ENCODE measurements at places on chromosomes 3 and 15.

GRCh38 chr15:50051811-50052419, 67.1 kb downstream of the ATP8B4 start:
- DNase-seq, result no peak

- DNase-seq, result no peak
These were observed 41.2 kb upstream of the TJP1 start for GRCh38 chr15:29863438-29863837.

DNA sequence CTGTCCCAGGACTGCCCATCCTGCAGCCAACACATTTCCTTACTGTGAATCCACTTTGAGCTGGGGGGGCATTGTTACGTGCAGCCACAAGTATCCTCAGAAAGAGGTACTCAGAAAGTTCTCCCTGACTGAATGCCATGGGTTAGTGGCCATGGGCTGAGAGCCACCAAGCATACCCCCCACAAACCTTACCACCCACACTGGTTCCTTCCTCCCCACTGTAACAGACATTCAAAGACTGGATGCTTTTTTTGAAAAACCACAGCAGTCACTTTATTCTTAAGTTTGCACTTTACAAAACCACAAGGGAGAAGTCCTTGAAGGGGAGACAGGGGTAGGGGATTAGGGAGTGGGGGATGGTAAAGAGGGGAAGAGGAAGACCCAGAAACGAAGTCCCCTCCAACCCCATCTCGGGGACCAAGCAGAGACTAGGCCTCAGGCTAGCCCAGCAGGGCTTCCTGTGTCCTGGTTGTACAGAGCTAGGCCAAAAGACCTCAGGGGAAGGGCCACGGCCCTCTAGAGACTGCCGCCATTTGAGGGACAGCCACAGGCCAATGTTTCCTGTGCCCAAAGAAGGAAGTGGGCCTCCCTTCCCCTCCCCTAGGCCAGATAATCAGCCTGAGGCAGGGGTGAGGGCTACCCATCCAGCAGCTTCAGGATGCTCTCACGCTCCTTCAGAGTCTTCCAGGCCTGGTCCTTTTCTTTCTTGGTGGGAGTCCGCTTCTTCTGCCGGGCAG, 10.1 kb upstream of the CAMK1 start:
- no peak for DNase-seq

DNA sequence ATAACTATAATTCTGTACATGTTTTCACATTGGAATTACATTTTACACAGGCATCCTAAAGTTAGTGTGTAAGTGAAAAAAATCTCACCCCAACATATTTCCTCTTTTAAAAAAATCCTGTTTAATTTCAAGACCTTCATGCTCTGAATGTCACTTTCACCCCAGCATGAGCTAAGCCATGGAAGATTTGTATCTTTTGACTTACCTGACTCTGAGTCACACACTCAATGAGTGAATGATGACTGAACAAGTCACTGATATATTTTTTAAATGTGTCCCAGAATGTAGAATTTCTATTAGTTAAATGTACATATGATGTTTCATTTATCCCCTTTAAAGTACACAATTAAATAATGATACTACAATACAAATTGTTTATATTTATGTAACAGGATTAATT, 199.9 kb upstream of the RBMS3 start:
- DNase-seq, result no peak

- no peak for DNase-seq
These were observed 221.6 kb upstream of the NR2E3 start for GRCh38 chr15:71588746-71589145.

DNA sequence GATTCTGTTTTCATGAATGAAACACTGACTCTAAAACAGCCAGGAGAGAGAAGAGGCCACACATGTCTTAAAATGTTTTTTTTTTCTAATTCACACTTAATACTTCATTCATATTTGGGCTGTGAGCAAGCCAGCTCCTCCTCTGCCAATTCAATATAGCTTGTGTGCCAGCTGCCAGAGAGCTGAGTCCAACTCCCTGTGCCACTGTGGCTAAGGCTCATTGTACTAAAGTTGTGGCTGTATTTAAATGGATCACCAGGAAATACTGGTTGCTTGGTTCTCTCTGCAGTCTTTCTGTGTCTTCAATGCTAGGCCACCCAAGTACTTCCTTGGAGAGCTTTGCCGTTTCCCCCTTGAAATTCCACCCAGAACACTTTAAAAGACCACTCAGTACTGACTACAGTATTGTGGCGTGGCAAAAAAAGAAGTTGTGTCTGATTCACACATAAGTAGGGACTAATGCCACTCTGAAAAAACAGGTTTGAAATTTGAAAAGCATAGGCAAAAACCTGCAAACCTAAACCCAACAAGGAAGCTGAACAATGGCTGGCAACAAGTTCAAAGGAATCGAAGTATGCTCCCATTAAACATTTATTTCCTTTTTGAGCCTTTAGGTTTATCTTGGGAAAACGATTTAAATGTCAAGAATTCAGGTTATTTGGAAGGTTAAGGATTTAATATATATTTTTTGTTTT, 524.7 kb downstream of the DIPK2A start:
- no peak for DNase-seq

DNA sequence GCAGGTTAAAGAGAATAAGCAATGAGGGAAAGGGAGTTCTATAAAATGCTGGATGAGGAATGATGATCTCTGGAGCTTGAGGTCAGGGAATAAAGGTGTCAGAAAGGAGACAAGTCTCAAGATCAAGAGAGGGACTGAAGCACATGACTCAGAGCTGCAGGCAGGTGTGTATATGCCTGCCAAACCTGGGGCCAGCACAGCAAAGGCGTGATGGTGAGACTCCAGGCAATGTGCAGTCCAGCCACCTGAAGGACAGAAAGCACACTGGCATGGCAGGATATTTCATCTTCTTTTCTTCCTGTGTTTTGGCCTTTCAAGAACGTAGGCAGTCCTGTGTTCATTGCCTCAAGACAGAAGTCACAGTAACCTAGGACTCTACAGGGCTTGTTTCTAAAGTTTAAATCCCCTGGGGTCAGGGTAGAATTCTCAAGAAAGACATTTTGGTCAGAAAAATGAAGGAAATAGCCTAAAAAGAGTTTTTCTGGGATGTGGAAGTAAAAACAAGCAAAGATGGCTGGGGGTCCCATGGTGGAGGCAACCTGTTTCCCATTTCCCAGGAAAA, 55.5 kb upstream of the TOPAZ1 start:
- no peak for DNase-seq

DNA sequence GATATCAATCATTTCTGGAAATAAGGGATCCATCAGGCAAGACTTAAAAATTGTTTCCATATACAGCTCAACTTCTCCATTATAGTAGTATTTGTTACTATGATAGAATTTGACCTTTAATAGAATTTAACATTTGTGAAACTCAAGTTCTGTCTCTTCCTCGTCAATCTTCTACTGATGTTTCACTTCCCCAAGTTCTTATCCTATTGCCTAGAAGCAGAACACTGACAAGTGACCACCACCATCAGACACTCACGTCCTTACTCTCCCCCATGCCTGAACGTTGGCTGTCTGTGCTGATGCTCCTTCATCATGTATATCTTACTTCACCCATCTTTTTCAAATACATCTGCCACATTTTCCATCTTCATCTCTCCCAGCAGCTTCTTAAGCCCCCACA, 26.6 kb upstream of the TAFA4 start:
- DNase-seq, result no peak

DNA sequence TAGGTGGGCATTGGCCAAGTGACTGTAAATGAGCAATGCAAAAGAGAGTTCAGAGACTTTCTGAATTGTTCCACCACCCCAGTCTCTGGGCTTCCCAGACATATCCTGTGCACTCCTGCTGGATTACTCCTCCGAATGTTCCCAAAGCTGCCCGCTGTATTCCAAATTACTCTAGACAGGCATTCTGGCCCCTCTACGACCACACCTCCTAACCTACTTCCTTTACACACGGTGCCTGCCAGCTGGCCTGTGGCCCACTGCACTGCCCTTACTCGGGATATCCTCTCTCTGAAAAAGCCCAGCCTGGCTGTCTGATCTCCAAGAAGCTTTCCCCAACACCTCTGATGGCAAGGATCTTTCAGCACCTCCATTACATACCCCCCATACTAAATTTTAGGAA, 66.6 kb downstream of the DUT start:
- DNase-seq, result no peak

DNA sequence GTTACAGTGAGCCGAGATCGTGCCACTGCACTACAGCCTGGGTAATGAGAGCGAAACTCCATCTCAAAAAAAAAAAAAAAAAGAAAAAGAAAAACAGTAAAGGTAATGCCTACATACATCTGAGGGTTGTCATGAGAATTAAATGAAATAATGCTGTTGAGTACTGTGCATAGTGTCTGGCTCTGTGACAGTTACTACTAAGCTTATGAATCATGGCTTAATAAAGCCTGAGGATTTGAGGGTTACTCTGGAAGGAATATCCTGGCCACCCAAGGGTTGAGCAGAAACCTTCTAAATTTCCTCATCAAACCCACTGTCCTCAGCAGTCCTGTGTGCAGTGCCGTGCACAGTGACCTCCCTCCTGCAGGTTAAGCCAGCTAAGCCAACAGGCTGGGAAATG, 26.8 kb upstream of the ELP6 start:
- no peak for DNase-seq

DNA sequence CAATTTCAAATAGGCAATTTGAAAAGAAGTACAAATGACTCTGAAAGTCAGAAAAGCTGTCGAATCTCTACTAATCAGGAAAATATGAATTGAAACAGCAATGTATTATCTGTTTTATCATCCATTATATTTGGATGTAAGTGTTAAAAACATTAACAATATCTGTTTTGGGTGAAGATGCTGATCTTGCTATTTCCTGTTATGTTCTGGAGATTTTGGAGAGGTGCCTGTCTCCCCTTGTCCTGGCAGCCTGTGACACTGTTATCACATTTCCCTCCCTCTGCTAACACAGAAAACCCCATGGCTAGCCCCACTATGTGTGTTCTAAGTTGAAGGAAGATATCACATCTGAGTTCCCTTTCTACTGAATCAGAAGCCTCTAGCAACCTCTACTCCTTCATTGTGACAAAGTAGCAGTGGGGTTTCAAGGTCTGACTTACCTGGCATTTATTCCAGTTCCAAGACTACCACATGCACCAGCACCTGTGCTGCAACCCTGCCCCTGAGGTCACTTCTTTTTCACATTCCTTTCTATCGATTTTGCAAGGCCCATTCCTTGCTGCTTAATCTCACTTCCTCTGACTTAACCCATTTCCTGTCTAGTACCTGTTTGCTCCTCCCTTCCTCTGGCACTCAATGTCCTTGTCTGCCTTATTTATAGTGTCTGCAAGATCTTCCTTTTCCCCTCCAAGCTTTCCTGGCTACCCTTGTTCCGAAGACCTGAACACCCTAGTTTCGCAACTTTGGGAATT, 95.5 kb upstream of the COL8A1 start:
- no peak for DNase-seq

GRCh38 chr15:69476704-69477473, 24.3 kb downstream of the RPLP1 start:
- DNase-seq, result no peak

GRCh38 chr3:173825730-173826129, 428.2 kb downstream of the NLGN1 start:
- no peak for DNase-seq

GRCh38 chr3:23760325-23760724, 45.4 kb upstream of the UBE2E1 start:
- DNase-seq, result no peak

GRCh38 chr3:140216249-140216648, 281.3 kb downstream of the CLSTN2 start:
- DNase-seq, result no peak

- no peak for DNase-seq
These were observed 620.3 kb upstream of the AGTR1 start for GRCh38 chr3:148077318-148077923.

DNA sequence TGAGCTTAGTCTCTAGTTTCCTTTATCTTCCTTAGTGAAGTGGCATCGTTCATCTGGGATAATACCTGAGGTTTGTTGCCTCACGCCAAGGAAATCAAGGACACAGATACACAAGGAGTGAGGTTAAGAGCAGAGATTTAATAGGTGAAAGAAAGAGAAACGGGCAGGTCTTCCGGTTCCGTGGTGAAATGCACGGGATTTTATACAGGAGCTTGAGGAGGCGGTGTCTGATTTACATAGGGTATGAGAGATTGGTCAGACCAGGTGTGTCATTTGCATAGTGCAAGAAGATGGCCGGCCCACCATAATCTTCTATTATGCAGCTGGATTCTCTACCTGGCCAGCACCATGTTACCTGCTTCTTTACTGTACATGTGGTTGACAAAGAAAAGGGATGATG, 17.2 kb downstream of the ARRDC4 start:
- DNase-seq, result no peak

DNA sequence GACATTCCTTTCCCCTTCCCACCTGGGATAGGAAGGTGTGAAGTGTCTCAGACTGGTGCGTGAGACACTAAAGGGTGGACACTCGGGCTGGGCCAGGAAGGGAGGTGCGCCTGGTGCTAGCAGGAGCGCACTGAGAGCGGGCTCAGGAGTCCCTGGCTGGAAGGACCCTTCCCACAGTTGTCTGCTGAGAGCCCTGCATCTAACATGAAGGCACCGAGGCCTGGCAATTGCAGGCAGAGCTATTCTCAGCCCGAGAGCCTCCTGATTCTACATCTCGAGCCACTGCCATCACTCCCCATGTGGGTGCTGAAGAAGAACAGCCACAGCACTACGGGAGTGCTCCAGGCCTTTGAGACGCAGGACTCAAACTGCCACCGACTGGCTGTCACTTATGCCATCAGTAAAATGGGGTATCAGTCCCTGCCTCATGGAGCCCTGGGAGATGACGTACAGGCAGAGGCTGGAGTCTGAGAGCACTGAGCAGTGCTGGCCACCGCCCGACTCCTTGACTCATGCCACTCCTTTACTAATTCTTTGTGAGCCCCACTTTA, 159.4 kb downstream of the KLF13 start:
- no peak for DNase-seq

DNA sequence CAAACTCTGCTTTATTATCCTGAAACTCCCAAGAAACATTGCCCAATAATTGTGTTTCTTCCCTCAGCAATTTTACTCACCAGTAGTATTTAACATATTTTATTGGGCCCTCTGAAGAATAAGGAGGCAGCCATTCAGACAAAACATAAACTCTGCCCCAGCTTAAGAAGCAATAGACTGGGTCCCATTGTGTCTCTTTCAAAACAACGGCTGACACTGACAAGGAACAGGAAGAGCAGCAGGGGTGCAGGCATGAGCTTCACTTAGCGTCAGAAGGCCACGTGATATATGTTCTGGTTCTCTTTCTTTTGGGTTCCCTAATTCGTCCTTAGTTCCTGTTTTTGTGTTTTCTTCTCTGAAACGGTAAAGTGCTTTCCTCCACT, 242.3 kb downstream of the FHIT start:
- no peak for DNase-seq

DNA sequence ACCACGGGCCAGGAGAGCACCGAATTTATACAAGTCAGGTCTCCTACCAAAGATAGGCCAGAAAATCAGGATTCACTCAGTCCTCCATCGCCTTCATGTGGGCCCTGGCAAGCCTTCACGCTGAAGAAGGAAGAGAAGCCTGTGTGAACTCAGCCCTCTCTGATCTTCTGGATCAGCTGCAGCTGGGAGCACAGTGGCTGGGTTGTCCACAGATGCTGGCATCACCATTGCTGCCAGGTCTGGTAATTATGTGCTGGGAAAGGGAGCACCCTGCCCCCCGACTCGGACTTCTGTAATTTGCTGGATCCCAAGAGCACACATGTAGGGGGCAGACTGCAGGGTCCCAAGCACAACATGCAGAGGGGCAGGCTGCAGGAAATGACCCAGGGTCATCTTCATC, 12.4 kb upstream of the PDE8A start:
- no peak for DNase-seq

- DNase-seq, result no peak
These were observed 16.6 kb upstream of the NIT2 start for GRCh38 chr3:100317912-100318311.

GRCh38 chr3:177111541-177111949, 85.7 kb downstream of the TBL1XR1 start:
- DNase-seq, result no peak
